ENCODE measurements at places on chromosomes 6 and 20. TPM values are rescaled to one million over a fixed set of nuclear protein-coding genes. Genes with fewer than 3 reads are reported as not detected.

The MYCT1 gene
- total RNA-seq = 1.9 TPM

- DNase-seq = no peak
Measured at GRCh38 chr20:60057866-60058807, 99.9 kb downstream of the CDH26 start.

GRCh38 chr6:15675536-15676220 is 12.8 kb upstream of the DTNBP1 start:
- DNase-seq = no peak

GRCh38 chr6:67811239-67812037 is 823.6 kb upstream of the ADGRB3 start:
- DNase-seq = no peak

DNA sequence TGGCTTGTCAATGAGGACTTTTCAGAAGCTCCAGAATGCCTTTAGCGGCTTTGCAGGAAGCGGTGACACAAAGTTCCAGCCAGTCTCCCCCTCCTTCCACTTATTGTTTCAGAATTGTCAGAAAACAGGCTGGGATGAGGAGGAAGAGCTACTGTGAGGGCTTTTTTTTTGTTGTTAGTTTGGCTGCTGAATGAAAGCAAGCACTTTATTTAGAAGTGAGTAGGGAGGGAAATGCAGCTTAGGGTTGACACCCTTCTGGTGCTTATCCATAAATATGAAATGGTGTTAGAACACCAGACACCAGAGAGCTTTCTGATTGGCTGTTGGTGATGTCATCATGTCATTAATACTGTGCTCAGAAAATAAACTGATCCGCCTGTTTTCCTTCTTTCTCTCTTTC is 251.5 kb downstream of the SOX4 start:
- DNase-seq = no peak

Measured in colonic mucosa (tissue), 4 donors.